Mesothelial cell of epicardium (in vitro differentiated cells): ENCODE measurements at places on chromosomes 13 and 19. TPM values are rescaled to one million over a fixed set of nuclear protein-coding genes. Genes with fewer than 3 reads are reported as not detected.

DNA sequence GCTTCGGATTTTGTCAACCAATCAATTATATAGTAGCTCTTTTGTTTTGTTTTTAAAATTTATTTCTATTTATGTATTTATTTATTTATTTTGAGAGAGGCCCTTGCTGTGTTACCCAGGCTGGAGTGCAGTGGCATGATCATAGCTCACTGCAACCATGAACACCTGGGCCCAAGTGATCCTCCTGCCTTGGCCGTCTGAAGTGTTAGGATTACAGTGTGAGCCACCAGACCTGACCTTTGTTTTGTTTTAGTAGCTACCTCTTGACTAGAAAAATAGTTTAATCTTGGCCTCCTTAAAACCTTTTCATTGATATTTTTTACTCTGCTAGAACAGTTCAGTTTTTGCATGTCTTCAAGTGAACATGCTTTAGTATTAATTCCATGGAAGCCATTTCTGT is 15.1 kb downstream of the GARRE1 start:
- H3K4me1 ChIP-seq, result peaks cover 47% of the 10 kb centered on the region
- no peak for DNase-seq
- H3K36me3 ChIP-seq, result peaks cover 9% of the 10 kb centered on the region
- H3K27ac ChIP-seq, result peak overlapping the region; percentile 95
- H3K4me3 ChIP-seq, result no peak overlapping the region

DNA sequence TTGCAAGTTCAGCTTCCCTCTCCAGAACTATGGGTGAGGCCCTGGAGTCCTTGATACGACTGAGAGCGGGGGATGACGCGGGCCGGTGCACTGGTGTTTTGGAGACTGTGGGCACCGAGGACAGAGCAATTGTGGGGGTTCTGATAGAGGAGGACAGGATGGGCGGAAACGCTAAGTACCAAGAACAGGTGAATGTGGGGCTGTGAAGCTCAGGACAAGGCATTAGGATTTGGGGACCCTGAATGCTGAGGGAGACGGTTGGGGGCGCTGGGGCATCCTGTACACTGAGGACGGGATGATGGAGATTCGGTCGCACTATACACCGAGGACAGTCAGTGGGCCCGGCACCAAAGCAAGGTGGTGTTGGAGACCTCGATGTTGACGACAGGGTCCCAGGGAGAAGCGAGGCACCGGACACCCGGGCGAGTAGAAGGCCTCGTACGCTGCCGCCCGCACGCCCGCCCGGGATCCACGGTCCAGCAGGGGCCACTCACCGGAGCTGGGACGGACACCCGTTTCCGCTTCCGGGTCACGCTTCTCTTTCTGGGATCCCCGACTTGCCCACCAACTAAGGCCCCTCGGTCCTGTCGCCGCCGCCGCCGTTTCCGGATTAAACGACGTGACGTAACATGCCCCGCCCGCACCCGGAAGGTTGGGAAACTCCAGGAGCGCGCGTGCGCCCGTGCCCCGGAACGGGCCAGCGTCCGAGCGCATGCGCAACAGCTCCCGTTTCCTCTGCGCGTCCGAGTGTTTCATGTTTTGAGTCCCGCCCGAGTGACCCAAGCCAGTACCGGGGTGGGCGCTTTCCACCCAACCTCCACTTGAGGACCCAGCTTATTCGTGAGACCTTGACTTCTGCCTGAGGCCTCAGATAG is at the start of gene CHMP2A:
Gene CHMP2A, minus strand, starts transcription at position 612 of the 875 bp plus-strand sequence. CDS start 893 bp downstream, outside the sequence.
- H3K4me1 ChIP-seq, result peaks cover 46% of the 10 kb centered on the region
- peak; percentile 98 for DNase-seq
- H3K4me3 ChIP-seq, result peak within 1 kb of the TSS; percentile 94
- H3K27me3 ChIP-seq, result no peaks in the 10 kb centered on the region
- H3K27ac ChIP-seq, result peak within 1 kb of the TSS; percentile 100

DNA sequence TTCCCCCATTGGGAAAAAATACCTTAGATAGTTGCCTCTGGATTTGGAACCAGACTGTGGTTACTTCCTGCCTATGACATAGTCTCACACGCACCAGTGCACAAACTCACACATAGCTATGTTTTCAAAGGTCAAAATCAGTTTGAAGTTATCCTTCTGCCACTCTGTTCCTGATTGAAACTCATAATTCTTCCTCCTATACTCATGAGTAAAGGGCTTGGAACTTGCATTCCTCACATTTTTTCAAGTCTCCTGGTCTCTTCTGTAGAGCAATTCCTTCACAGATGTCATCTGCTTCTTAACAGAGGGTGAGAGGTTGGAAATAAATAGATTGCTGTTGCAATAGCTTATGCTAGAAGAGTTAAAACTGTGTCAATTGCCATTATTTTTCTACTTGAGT is 18.6 kb upstream of the POSTN start:
- peak overlapping the region; percentile 77 for H3K27ac ChIP-seq
- peaks cover 1% of the 10 kb centered on the region for H3K36me3 ChIP-seq
- no peaks in the 10 kb centered on the region for H3K27me3 ChIP-seq
- no peak for DNase-seq
- H3K4me3 ChIP-seq, result no peak overlapping the region
- H3K4me1 ChIP-seq, result peaks cover 57% of the 10 kb centered on the region

DNA sequence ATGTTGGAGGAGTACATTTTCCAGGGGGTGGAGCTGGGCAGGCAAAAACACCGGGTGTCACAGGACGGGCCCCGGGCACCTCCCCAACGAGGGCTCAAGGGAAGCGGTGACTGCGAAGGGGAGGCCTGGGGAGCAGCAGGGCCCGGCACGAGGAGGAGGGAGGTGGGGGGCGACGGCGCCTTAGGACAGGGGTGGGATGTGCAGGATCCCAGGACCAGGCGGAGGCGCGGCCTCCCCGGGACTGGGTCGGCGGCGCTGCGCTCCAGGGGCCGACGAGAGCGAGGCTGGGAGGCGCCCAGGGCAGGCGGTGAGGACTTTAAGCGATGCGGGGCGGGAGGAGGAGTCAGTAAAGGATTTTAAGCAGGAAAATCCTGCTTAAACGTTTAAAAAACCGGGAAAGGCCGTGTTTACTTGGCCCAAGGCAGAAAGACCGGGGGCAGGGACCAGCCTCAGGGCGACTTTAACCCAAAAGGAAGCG is 427 bp downstream of the ZNF160 start:
- H3K4me3 ChIP-seq, result peak overlapping the region; percentile 79
- no peaks in the 10 kb centered on the region for H3K27me3 ChIP-seq
- peaks cover 15% of the 10 kb centered on the region for H3K4me1 ChIP-seq

DNA sequence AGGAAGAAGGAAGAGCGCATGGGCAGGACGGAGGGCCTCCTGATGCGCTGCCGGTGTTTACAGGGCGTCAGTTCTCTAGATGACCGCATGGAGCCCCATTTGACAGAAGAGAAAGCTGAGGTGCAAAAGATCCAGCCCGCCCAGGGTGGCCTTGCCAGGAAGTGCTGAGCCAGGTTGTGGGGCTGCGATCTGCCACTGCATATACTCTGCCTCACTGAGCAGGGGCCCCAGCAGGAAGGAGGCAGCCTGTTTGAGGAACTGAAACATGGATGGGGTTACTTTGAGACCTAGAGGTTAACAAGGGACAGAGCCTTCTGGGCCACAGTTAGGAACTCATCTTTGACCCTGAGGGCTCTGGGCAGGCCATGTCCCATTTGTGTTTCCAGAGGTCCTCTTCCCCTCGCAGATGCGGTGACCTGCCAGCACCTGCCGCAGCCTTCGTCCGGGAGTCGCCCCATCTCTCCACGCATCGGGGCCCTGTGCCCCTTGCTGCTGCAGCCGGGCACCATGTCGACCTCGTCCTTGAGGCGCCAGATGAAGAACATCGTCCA is 3.2 kb downstream of the EPN1 start:
- peaks cover 15% of the 10 kb centered on the region for H3K36me3 ChIP-seq
- no peaks in the 10 kb centered on the region for H3K27me3 ChIP-seq
- H3K4me3 ChIP-seq, result no peak overlapping the region
- H3K27ac ChIP-seq, result no peak overlapping the region

GRCh38 chr13:110957181-110957884 is 42.5 kb upstream of the ANKRD10 start:
- peaks cover 2% of the 10 kb centered on the region for H3K36me3 ChIP-seq
- H3K27me3 ChIP-seq, result no peaks in the 10 kb centered on the region
- H3K4me1 ChIP-seq, result peaks cover 7% of the 10 kb centered on the region
- H3K4me3 ChIP-seq, result no peak overlapping the region

GRCh38 chr13:58883405-58883804 is 1251.9 kb downstream of the PCDH17 start:
- no peak for DNase-seq
- H3K36me3 ChIP-seq, result no peaks in the 10 kb centered on the region
- H3K27ac ChIP-seq, result no peak overlapping the region
- H3K4me3 ChIP-seq, result no peak overlapping the region

Gene TBXA2R
- 0.38 to 1.0 TPM (median 0.47 TPM) in 3 replicates for total RNA-seq

Gene RCBTB2
- total RNA-seq, result 20.3 to 21.6 TPM (median 20.6 TPM) in 3 replicates

Gene SHISA7
- total RNA-seq, result 0.04 TPM in 1 of 3 replicates, not detected in the others

Gene GPR18
- not detected in 3 replicates for total RNA-seq

Gene GDF15
- total RNA-seq, result 3.2 to 4.7 TPM (median 3.9 TPM) in 3 replicates
